ENCODE measurements at places on chromosomes 5 and 9. TPM values are rescaled to one million over a fixed set of nuclear protein-coding genes. Genes with fewer than 3 reads are reported as not detected.

The NUTM2F gene
- total RNA-seq: not detected

The PCDHAC2 gene
- total RNA-seq: 3.7 TPM

The PCDHGA3 gene
- total RNA-seq: 8.9 TPM

The MYMK gene
- total RNA-seq: not detected

The IL5 gene
- not detected for total RNA-seq

The PCA3 gene
- not detected for total RNA-seq

Measured in right atrium auricular region (tissue), 2 donors.